GM06990 (cell line): ENCODE measurements at places on chromosomes 4 and X.

DNA sequence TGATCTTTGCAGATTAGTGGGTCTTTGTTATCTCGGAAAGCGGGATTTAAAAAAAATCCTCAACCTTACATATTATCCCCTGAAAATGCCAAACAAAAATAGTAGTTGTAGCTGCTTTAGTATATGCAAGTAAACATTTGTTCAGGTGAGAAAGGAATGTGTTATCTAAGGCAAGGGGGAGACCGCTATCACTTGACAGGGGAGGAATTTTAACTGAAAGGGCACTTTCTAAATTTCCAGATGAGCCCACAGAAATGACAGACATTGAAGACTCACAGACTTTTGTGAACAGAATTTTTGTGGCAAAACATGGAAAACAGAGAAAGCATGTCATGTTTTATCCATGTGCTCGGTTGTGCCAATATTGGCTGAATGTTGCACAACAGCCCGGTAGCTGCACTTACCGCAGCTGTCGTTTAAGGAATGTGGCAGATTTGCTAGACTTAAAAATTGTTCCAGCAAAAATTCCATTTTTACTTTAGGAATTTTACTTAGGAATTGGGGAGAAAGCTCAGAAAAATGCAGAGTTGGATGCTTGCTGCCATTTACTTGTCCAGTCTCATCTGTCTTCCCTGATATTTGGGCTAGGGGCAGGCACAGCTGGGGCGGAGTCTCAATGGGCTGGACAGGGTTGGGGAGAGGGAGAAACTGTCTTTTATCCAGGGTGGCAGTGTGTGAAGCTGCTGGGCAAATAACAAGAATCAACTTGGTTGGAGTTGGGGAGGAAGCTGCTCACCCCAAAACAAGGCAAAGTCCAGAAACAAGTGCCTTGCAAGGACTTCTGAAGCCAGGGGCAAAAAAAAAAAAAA is 94.6 kb upstream of the RPS6KA3 start:
- no peak for DNase-seq

DNA sequence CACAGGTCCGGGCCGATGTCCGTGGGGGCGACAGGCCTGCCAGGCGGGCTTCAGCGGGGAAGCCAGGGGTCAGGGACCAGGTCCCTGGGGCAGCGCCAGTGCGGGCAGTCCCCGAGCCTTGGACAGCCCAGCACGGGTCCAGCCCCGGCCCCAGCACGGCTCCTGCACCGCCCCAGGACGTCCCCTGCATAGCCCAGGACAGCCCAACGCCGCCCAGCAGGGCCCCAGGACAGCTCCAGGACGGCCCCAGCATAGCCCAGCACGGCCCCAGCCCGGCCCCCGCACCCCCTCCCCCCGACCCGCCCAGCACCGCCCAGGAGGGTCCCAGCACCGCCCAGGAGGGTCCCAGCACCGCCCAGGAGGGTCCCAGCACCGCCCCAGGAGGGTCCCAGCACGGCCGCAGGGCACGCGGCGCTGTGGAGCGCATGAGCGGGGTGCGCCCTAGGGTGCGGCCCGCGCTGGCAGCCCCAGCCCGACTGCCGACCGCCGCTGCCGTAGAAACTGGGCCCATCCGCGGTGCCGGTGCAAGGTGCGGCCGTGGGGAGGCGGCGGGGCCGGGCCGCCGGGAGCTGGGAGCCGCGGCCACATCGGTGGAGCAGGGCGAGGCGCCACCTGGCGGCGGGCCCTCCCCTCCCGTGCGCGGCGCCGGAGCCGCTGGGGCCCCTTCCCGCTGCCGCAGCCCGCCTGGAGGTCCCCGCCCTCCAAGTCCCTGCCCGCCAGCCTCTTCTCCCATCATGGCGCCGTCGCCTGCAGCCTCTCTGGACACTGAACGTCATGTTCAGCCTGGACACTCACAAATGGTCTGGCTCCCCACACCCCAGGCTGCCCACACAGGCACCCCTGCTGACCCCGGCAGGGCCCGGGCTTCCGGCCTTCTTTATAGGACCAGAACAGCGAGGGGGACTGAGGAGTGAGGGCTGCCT is 106.8 kb upstream of the NKX1-1 start:
- no peak for DNase-seq

- no peak for DNase-seq
Measured at GRCh38 chrX:122134291-122134690, 1049.8 kb upstream of the GRIA3 start.

GRCh38 chrX:104697294-104697693 is 131.3 kb downstream of the IL1RAPL2 start:
- DNase-seq = no peak

DNA sequence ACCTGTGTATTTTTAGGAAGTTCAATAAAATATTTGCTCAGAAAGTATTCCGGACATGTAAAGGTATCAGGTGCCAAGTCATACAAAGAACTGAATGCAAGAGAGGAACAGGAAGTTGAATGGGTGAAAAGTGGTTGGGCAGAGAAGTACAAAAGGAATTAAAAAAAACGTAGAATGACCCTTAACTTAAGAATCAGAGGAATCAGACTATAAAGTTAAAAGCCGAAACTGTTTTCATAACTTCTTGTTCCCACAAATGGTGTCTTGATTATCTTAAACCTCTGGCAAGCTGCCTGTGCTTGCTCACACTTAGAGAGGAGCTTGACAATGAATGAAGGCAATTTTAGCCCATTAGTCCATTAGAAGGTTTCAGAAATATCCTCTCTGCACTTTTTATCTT is 81.6 kb upstream of the HHIP start:
- no peak for DNase-seq

DNA sequence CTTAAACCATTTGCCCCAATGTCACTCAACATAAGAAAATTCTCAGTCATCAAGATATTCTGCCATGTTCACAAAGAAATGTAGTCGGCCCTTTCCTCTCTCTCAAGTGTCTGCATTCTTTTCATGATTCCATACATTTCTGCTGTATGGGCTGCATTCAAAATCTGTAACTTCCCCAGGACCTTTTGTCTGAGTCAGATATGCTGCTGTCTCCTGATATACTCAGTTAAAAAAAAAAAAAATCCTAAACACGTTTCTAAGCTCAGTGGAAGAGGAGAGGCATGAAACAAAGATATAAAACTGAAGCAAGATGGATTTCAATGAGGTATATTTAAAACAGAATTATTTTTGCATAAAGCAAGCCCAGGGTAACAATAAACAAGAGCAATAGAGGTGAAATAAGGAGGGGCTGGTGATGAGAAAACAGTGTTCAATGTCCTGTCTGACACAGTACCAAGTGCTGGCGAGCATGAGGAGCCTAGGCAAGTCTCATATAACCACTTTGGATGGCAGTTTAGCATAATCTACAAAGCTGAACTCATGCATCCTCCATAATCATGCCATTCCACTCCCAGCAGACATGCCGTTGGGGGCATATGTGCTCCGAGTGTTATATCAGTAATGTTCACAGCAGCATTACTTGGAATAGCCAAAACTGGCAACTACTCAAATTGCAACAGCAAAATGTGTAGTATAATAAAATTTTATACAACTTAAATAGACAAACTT is 76.7 kb downstream of the MANBA start:
- no peak for DNase-seq

DNA sequence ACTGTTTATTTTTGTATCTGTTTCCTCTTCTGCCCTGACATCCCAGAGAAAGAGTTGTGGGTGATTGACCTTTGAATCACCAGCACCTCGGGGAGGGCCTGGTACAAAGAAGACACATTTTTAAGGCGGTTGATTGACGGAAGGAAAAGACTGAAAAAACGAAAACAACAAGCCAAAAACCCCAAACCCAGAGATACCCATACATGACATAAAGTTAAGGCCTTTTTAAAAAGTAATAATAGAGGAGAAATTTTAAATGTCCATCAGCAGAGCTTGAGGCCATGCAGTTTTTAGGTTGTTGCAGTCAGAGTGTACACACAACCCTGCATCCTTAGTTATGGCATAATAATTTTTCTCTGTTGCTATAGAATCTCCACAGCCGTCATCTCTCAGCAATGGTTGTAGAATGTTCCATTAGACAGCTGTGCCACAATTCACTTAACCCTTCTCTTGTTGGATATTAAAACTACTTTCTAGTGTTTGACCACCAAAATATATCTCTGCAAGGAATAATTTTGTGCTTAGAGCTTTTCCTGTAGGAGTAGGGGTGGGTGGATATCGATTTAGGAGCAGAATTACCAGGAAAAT is 110.2 kb downstream of the GNL3L start:
- DNase-seq = no peak

- peak; percentile 29 for DNase-seq
Measured at GRCh38 chr4:10535912-10536311, 78.7 kb upstream of the ZNF518B start.

GRCh38 chr4:145213245-145213644 is 32.9 kb upstream of the OTUD4 start:
- DNase-seq = no peak

GRCh38 chr4:123995936-123996335 is 599.3 kb downstream of the SPRY1 start:
- DNase-seq = no peak

GRCh38 chr4:73816814-73817213 is 19.7 kb upstream of the CXCL6 start:
- DNase-seq = no peak

DNA sequence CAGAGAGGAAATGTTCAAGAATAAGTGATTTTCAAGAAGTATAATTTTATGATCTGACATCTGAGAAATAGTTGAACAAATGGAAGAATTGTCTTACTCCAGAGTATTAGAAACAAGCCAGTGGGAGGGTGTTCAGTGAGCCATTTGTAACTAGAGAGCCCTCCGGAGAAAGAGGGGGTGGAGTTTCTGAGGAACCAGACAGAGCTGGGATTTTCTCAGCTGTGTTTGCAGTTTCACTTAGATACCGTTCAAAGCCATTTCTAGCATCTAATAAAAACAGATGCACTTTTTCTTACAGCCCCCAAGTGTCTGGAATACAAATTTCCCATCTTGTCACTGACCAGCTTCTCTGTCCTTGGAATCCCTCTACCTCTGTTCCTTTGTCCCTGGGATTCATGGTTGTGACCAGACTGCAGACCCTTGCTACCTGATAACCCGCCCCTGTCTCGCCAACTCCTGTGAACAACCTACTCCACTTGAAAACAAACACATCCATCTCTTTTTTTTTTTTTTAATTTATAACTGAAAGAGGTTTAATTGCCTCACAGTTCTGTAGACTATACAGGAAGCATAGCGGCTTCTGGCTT is 132.8 kb upstream of the KLF3 start:
- DNase-seq = no peak

- no peak for DNase-seq
Measured at GRCh38 chr4:78627046-78627965, 75.7 kb downstream of the ANXA3 start.

DNA sequence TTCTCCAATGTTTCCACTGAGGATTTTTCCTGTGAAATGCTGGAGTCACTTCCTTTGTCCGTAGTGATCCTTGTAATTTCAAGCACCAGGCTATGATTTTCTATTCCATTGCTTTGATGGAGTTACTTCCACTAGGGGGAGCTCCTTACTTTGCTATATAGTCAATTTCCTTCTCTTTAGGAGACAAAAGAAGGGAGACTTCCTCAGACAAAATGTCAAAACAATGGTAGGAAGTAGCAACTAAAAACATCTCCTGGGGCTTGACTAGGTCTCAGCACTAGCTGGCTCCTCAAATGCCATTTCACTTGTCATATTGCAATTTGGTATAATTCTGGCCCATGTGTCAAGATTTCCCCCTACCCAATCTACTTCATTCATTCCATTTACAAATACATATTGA is 24.1 kb downstream of the ZCCHC12 start:
- no peak for DNase-seq

DNA sequence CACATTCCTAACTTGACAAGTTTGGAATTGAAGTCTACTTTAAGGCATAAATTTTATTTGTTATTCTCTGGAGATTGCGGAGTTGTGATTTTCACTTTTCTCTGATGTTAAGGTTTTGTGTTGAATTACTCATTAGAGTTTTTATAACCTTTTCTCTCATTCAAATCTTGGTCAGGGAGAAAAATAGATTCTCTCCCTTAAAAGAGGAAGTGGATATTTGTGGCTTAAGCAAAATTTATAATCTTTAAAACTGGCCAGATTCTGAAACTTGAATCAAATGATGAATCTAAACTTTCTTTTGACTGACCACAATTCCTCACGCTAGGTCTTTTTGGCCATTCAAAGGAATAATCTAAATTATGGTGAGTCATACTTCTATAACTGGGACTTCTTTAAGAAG is 361.4 kb downstream of the TEX13C start:
- DNase-seq = no peak

DNA sequence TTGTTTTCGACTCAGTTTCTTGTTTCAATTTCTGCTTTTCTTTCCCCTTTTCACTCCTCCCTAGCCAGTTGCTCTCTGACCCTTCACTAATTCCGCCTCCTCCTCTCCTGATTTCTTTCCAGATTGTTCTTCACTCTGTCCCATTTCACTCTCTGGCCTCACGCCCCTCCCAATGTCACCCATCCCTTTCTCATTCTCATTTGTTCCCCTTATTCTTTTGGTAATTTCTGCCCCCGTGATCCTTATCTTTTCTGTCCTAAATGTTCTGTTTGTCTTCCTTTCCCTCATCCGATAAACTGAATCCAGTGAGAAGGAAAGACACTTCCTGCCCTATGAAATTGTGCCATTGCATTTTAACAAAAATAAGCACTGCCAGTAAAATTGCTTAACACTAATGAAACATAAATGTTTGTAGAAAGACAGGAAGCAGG is 94.5 kb upstream of the RASGEF1B start:
- no peak for DNase-seq

DNA sequence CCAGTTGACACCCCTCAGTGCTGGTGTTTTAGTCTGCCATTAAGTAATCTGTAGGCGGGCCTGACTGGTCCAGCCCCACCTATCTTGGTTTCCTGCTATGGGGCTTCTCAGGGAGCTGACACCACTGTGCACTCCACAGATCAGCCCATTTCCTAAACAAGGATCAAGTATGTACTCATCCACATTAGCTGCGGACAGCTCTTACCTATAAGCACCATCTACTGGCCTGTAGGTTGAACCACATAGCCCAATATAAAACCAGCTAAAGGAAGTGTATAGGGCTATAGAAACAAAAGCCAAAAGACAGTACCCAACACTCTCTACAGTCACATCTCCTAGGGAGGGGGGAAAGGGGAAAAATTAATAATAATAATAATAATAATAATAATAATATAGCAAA is 353.5 kb upstream of the CXorf51B start:
- DNase-seq = no peak

GRCh38 chr4:107896158-107896645 is 35.1 kb upstream of the CYP2U1 start:
- DNase-seq = no peak
